ENCODE measurements at places on chromosomes 7 and 10.

GRCh38 chr7:143016996-143017395 lies 9.9 kb downstream of the OR9A2 start:
- no peak for DNase-seq

DNA sequence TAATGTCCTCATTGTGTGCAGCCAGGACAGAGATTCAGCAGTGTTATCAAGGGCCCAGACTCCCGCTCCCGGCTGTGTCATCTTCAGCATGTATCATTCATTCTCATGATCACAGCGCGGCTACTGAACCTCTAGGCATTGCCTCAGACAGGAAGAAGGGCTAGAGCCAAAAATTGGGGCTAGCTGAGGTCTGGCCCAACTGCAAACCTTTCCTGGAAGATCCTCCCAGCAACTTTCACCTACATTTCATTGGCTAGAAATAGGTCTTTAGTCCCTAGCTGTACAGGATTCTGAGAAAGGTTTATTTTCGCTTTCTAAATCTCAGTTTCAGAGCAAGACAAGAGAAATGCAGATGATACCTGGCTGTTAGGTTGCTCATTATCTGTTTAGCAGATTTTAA lies 81.9 kb downstream of the CREM start:
- DNase-seq, result peak; percentile 57

GRCh38 chr10:115046686-115047236 lies 46.4 kb upstream of the ATRNL1 start:
- DNase-seq, result no peak

DNA sequence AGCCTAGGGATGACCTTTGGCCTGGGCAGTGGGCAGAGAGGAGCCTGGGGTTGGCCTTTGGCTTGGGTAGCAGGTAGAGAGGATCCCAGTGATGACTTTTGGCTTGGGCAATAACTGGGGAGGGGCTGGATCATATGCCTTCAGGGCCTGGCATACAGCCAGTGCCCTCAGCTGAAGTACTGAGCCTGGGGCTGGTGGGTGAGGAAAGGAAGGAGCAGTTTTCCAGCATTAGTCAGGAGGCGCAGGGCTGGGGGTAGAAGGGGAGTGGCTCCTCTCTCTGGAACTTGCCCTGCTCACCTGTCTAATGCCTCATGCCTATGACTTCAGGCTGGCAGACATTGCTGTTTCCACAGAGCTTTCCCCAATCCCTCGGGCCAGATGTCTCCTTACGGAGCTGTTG lies 15.2 kb upstream of the COMTD1 start:
- DNase-seq, result no peak

DNA sequence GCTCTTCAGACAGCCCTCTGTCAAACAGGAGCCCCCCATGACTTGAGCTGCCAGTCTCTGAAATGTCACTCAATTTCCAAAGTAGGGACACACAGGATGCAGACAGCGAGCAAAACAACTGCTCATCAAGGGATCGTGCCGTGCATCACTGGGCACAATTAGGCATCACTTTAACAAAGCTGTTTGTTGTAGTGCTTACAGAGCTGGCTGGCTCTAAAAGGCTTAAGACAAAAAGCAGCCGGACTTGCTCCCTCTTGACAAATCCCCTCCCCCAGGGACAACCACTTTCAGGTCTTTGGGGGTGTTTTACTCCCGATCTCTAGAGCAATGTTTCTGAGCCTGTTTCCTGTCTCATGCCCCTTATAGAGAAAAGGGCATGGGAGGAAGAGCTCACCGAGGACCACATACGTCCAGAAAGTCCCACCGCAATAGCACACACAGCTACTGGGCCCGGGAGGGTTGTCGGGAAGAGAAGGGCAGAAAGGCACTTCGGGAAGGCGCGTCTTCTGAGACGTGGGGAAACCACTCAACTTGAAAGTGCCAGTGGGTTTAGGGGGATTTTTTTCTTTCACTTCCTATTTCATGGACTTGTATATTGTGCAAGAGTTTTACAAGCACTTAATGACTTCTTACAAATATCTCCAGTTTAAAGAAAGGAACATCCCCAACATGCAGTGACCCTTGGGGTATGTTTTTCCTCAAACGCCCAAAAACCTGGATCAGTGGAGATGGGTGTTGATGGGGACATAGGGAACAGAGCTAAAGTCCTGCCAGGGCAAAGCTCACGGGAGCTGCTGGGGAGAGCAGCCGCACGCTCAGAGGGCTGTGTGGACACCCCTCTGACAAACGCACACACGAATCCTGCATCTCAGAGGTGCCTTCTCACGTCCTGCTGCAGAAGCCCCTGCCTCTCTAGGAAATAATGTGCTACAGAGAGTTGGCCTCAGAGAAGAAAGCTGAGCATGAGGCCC lies 27.1 kb downstream of the LRRC20 start:
- peak; percentile 37 for DNase-seq
